ENCODE measurements at places on chromosomes 11 and 22.

DNA sequence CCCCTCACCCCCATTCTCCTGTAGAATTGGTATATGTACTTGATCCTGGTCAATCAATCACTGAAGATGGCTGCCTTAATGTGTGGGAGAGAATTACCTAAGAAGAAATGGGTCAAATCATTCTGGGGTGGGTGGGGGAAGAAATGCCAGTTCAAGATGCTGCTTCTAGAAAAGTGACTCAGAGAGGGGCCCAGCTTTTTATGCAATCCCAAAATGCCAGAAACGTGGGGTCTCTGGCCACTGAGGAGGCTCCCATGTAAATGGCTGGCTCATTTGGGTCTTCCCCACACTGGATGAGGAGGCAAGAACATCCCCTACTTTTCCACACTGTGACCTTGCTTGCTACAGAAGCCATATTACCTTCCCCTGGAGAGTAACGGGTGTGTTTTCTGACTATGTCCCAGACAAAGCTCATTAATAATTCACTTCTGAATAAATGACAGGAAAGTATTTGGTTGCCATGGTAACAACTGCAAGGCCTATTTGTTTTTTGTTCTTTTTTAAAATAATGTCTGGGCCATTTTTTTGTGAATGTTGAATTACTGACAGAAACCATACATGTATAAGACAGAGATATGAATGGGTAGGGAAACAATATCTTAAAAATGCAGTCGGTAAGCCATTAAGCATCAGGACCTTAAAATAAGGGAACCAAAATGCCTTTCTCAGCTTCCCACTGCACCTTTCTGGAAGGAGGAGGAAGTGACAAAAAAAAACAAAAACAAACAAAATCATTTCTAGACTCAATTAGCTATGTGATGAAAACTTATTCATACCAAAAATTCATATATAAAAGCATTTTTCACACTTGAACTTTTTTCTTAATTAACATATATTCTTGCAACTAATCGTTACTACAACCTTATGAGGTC, 32.0 kb downstream of the SLC1A2 start:
- DNase-seq: no peak

- DNase-seq: no peak
Observed at GRCh38 chr11:28939381-28939780, 831.2 kb downstream of the METTL15 start.

DNA sequence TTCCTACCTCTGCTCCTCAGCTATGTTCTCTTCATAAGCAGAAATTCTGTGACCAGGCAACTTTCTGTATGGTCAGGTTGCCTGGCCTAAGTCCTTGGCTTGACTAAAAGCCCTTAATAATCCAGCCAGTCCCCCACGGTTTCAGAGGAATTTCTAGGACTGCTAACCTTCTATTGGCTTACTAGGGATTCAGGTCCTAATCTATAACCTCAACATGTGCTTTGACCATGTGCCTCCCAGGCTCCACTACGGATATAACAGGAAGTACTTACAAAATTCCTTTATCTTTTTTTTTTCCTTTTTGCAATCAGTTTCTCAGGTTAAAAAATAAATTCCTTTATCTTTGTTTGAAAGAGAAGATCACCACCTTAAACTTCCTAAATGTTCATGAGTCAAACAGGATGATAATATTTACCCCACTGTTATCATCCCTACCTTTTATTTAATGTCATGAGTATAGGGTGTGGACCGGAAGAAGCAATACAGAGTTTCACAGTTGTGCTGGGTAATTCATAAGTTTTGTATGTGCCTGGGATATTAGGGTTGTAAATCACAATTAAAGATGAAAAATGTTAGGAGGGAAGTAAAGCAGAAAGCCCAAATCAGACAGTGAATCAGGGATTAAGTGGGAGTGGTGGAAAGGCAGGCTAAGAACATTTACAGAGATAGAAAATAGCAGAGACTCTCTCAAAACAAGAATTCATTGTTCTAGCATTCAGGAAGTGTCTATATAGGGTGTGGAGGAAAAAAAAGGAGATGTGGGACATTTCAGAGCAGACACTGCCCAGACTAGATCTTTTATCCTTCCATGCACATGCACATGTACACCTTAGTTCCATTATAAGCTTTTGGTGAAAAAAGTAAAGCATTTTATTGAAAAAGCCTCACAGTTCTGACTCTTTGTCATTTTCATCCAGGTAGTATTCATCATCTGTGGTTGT, 10.7 kb upstream of the POGLUT3 start:
- DNase-seq: no peak

GRCh38 chr11:131889146-131889577, 518.7 kb downstream of the NTM start:
- no peak for DNase-seq

DNA sequence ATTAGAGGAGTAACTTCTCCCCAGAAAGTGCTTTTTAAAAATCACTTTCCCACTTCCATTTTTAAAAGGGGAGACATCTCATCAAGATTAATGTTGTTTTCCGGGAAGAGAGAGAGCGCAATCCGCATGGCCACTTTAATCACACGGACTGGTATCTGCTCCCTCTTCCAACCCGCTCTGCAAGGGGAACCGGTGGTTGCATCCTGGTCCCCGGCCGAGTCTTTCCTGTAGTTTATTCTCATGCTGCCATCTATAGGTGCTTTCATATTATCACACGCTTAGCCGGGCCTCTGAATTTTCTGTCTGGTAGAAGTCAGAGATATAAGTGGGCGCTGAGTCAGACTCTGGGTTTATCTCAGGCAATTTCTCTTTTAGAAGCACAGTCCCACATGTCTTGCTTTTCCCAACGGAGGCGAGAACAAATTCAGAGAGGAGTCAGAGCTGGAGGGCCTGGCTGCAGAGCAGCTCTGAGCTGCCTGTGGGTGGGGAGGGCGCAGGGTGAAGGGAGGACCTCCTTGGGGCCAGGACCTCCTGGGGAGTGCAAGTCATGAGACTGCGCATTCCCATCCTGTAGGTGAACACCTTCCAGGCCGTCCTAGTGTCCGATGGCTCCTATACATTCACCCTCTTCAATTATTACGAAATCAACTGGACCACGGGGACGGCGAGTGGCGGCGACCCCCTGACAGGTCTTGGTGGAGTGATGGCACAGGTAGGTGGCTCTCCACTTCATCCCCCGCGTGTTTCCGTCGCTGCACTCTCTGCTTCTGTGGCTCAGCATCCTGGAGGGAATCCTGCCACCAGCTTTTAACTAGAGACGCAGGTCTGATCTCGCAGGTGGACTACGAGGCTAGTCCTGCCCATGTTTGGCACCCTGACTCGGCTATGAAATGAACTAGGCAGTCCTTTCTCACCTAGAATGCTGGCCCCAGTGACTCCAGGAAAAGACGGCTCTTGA, 11.7 kb downstream of the TECTA start:
- no peak for DNase-seq

All from effector memory CD8-positive, alpha-beta T cell (primary cell).